Stimulated activated CD8-positive, alpha-beta memory T cell treated with anti-CD3 and anti-CD28 coated beads, Interleukin-7, amount 100 ng/mL, for 1 hour (primary cell): ENCODE measurements at places on chromosomes 6 and 20.

GRCh38 chr6:105609375-105609991 is 206.6 kb upstream of the PREP start:
- no peak for DNase-seq

DNA sequence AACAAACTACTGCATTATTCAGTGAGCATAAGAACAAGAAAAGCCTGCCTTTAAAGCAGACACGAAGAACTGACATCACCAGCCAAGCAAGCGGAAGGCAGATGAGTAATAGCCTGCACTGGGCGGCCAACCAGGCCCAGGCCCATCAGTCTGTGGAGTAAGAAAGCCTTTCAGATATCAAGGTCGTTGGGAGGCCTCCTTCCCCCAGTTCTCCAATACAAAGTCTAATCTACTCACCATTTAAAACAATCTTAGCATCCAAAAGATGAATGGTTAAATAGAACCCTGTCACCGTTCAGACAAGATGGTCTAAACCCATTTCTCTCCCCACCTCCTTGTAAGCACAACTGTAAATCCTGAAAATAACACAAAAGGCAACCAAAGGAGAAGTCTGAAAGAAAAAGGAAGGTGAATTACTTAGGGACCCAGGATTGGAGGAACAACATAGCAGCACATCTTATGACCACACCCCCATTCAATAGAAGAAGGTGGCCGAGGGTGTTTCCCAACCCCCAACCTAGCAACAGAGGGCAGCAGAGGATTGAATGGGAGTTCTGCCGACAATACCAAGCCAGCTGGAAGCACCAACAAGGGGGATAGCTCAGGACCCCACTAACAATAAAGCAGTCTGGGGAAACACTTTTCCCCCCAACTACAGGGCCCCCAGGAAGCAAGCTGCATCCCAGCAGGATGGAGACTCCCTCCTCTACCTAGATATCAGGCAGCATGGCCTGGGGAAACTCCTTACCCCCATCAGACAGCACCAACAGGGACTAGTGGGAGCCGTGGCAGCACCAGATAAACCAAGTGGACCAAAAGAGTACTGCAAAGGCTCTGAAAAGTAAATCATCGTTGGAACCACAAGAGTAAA is 67.9 kb downstream of the ZHX3 start:
- DNase-seq, result no peak

- no peak for DNase-seq
Measured at GRCh38 chr20:62412194-62413024, 5.3 kb upstream of the CABLES2 start.

DNA sequence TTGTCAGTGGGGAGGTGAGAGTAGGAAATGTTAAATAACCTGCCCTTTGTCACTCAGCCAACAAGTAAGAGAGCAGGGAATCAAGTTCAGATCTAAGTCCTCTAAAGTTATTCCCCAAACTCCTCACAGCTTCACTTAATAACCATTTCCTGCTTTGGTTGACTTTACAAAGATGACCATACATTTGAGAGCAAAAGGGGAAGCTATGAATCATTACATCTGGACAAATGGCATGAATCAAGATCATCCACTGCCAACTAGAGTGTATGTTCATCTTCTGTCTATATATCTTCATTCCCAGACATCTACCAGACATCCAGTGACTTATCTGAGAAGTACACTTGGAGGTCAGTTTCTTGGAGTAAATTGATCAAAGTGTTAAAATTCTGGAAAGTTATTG is 15.1 kb upstream of the HIVEP2 start:
- DNase-seq, result no peak
